ENCODE measurements at places on chromosomes 1 and 21.

DNA sequence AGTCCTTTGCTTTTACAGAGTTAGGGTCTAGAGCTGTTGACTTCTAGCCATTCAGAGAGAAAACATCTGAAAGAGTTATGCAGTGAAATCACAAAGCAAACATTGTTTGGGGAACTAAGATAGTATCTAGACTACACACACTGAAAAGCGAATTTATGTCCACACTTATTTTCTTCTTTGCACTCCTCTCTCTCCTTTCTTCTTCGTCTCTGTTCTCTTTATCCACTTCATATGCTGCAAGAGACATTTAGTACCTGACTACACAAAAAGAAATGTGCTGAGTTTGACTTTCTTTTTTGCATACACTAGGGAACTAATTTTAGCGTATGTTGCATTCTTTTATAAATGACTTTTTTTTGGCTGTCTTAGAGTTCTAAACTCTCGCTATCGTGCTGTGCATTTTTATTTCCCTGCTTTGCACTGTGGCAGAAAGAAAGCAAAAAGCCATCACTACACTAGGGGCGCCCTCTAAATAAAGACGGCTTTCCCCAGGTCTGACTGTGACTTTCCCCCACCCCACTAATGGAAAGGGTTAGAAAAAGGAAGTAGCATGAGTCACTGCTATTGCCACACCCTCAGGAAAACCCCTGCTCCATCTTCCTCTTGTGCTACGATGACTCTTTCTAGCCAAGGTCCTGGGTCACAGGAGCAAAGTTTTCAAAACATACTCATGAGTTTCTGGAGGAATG, 65.7 kb downstream of the MAP3K7CL start:
- peak; percentile 52 for DNase-seq

- DNase-seq: no peak
These were observed 122.0 kb downstream of the LACTBL1 start for GRCh38 chr1:22850681-22851080.

- DNase-seq: no peak
These were observed 48.2 kb downstream of the IL12RB2 start for GRCh38 chr1:67355745-67356424.

DNA sequence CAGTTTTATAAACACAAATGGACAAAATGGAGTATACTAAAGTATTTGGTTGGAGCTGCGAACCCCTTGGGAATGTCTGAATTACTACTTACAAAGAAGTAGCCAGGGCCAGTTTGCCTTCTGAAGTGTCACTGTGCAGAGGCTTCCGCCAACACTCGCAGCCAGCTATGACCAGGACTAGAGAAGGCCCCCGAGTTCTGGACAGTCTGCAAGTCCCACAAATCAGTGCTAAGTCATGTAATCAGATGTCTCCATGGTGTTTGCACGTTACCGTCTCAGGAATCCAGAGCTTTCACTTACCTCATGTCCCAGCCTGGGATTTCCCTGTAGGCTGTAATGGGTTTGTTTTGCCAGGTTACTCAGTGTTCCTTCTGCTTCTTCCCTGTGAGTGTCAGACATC, 106.6 kb upstream of the SPAG17 start:
- DNase-seq: no peak

- DNase-seq: no peak
These were observed 4.5 kb downstream of the OVAAL start for GRCh38 chr1:180563026-180563827.

- DNase-seq: no peak
These were observed 1.4 kb downstream of the PINK1 start for GRCh38 chr1:20634594-20635084.

DNA sequence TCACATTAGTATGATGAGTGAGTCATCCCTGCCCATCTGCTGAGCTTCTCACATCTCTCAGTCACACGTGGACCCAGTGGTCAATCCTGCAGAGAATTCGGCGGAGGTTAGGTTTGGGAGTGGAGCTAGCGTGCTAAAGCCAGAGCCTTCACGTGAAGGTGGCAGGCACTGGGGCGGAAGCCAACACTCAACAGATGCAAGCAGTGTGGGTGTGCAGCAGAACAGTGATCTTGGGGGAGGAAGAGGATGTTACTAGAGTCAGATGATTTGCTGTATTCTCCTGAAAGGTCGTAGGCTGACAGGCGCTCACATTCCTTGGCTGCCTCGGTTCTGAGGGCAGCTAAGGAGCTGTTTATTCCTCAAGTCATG, 6.7 kb downstream of the C1orf115 start:
- DNase-seq: no peak
